ENCODE measurements at places on chromosomes 7 and 10. TPM values are rescaled to one million over a fixed set of nuclear protein-coding genes. Genes with fewer than 3 reads are reported as not detected.
A peak's percentile ranks its signal among the peaks of the same experiment; 100 is the strongest.

GRCh38 chr7:23332193-23332592 lies 33.1 kb downstream of the MALSU1 start:
- H3K4me3 ChIP-seq, result no peak overlapping the region
- H3K4me1 ChIP-seq, result peaks cover 8% of the 10 kb centered on the region
- H3K27ac ChIP-seq, result no peak overlapping the region
- no peaks in the 10 kb centered on the region for H3K36me3 ChIP-seq
- H3K27me3 ChIP-seq, result no peaks in the 10 kb centered on the region
- no peak for DNase-seq

GRCh38 chr10:63631991-63632390 lies 110.8 kb downstream of the REEP3 start:
- no peak overlapping the region for H3K27ac ChIP-seq
- H3K27me3 ChIP-seq, result no peaks in the 10 kb centered on the region
- no peak overlapping the region for H3K4me3 ChIP-seq

DNA sequence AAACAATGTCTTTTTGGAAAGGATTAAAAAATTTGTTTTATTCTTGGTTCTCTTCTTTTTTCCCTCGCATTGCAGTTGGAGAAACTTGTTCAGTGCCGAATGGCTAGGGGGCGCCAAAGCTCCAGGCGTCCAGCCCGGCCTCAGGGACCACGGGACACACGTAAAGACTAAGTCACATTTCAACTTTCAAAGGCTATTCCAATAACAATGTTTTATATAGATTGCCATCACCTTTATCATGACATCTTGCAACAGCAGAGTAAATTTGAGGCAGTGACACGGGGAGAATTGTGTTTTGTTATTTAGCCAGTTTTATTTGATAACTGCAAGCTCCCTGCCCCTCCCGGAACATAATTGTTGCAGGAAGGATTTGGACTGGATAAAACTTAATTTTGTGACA lies 2.2 kb upstream of the IGFBP3 start:
- peaks cover 28% of the 10 kb centered on the region for H3K27me3 ChIP-seq
- DNase-seq, result peak; percentile 86
- H3K4me1 ChIP-seq, result peaks cover 11% of the 10 kb centered on the region
- H3K36me3 ChIP-seq, result no peaks in the 10 kb centered on the region

- H3K4me3 ChIP-seq, result no peak overlapping the region
- H3K4me1 ChIP-seq, result no peaks in the 10 kb centered on the region
- no peaks in the 10 kb centered on the region for H3K27me3 ChIP-seq
- no peak for DNase-seq
- H3K36me3 ChIP-seq, result peaks cover 20% of the 10 kb centered on the region
Observed at GRCh38 chr7:111518264-111518663, 44.0 kb downstream of the IMMP2L start.

DNA sequence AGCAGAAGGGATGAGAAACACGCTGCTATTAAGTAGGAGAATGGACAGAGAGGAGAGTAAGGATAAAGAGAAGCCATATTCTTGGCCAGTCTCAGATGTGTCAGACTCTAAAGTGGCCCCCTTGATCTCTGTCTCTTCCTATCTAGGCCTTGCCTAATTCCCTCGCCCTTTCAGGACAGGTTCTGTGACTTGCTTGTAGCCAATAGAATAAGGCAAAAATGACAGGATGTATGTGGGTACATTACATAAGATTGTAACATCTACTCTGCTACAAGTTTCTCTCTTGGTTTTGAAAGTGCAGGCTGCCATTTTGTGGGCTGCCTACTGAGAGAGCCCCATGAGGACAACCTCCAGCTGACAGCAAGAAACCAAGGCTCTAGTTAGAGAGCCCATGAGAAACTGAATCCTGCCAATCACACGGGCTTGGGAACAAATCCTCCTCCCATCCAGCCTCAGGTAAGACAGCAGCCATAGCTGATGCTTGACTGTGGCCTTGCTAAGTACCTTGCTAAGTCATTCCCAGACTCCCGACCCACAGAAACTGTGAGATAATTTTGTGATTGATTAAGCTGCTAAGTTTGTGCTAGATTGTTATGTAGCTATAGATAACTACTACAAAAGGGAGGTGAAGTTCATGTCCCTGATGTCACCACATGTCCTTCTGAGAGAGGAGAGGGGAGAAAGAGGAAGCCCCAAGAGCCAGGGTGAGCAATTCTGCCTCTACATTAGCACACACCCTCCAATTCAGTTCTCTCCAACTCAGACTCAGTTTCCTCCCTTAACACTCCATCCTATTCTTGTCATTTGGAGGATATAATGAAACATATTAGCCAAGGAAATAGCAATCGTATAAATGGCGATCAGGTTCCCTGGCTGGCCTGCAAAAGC lies 185.5 kb downstream of the SGMS1 start:
- no peaks in the 10 kb centered on the region for H3K27me3 ChIP-seq
- no peak for DNase-seq
- peaks cover 2% of the 10 kb centered on the region for H3K36me3 ChIP-seq
- H3K4me3 ChIP-seq, result no peak overlapping the region
- no peak overlapping the region for H3K27ac ChIP-seq

DNA sequence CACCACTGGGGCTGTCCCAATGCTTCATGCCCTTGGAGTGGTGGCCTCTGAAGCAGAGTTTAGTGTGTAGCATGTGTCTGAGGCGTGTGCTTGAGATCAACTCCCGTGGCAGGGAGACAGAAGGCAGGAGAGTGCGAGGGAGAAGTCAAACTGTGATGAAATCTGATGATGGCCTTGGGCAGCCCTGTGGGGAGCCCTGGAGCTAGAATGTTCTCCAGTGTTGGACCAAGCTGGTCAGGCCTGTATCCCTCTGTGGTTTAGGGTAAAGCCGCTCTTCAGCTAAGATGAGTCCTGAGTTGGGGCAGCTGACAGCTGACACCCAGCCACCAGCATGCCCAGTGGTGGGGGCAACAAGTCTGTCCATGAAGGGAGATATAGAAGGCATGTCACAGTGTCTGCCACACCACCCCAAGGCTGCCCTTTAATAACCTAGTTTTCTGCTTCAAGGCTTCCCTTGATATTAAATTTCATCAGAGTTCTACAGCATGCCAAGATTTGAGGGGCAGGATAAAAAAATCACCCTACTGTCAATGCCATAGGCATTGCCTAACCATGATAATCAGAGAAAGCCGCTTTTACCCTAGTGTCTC lies 170.5 kb upstream of the SVIL start:
- DNase-seq, result no peak
- no peaks in the 10 kb centered on the region for H3K36me3 ChIP-seq
- H3K4me1 ChIP-seq, result no peaks in the 10 kb centered on the region
- no peak overlapping the region for H3K4me3 ChIP-seq

GRCh38 chr10:131729361-131729760 lies 171.4 kb upstream of the PPP2R2D start:
- H3K4me3 ChIP-seq, result no peak overlapping the region
- no peaks in the 10 kb centered on the region for H3K4me1 ChIP-seq

GRCh38 chr10:2543142-2543886 lies 524.0 kb upstream of the PFKP start:
- H3K4me3 ChIP-seq, result no peak overlapping the region
- no peak overlapping the region for H3K27ac ChIP-seq
- H3K27me3 ChIP-seq, result peaks cover 10% of the 10 kb centered on the region
- DNase-seq, result no peak

- peaks cover 8% of the 10 kb centered on the region for H3K36me3 ChIP-seq
- H3K4me3 ChIP-seq, result no peak overlapping the region
- DNase-seq, result no peak
Observed at GRCh38 chr10:49446031-49446430, 50.1 kb upstream of the DRGX start.

GRCh38 chr10:6089334-6090219 lies 743 bp downstream of the RBM17 start:
- H3K4me1 ChIP-seq, result peaks cover 43% of the 10 kb centered on the region
- peak overlapping the region; percentile 62 for H3K4me3 ChIP-seq
- H3K27me3 ChIP-seq, result no peaks in the 10 kb centered on the region
- peak overlapping the region; percentile 91 for H3K27ac ChIP-seq
- peak; percentile 86 for DNase-seq
- H3K36me3 ChIP-seq, result no peaks in the 10 kb centered on the region

DNA sequence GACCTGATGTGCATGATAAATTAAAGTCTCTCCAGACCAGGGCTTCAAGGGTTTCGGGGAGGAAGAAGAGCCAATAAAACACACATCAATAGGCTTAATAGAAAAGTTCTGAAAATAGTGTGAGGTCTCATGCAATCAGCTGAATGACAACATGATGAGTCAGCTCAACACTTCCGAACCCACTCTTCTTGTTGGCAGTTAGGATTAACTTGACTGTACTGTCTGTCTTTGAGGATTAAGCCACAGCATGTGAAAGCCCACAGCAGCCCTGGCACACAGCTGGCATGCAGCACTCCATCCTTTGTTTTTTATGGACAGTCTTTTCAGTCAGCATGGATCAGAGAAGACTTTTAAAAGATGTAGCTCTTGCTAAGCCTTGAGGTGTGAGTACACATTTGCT lies 526.9 kb upstream of the VSTM2A start:
- no peaks in the 10 kb centered on the region for H3K36me3 ChIP-seq
- no peak overlapping the region for H3K27ac ChIP-seq
- H3K4me3 ChIP-seq, result no peak overlapping the region
- DNase-seq, result no peak
- H3K4me1 ChIP-seq, result no peaks in the 10 kb centered on the region
- H3K27me3 ChIP-seq, result no peaks in the 10 kb centered on the region

- no peak overlapping the region for H3K4me3 ChIP-seq
- no peaks in the 10 kb centered on the region for H3K27me3 ChIP-seq
- DNase-seq, result no peak
- H3K4me1 ChIP-seq, result peaks cover 35% of the 10 kb centered on the region
Observed at GRCh38 chr7:538764-539685, 19.4 kb upstream of the PDGFA start.

- no peak for DNase-seq
- H3K27ac ChIP-seq, result no peak overlapping the region
- no peaks in the 10 kb centered on the region for H3K27me3 ChIP-seq
Observed at GRCh38 chr10:43295436-43295835, 28.6 kb upstream of the RASGEF1A start.

DNA sequence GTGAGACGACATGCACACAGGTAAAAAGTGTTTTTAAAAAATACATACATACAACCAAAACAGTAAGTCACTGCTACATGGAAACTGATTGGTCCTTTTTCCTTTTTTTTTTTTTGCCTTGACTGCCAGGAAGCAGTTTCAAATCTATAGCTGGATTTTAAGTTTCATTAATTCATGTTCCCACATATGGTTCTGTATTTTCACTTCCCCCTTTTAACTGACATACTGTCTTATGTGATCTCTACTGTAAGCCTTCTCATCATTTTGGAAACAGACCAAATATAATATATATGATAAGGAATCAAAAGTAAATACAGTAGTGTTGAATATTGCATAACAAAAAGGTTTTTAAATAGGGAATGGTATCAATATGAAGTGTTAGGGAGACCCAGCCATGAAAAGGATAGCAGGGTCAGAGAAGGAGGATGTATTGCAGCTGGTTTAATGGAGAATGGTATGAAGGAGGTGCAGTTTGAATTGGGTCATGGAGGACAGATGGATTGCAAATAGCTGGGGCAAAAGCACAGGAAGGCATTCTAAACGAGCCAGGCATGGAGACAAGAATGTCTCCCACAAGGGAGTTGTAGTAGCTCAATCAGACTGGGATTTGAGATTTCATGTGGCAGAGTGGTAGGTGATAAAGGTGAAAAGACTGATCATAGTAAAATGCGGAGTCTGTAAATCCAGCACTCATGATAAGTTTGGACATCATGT lies 5.4 kb downstream of the CAV1 start:
- H3K27me3 ChIP-seq, result no peaks in the 10 kb centered on the region
- peak overlapping the region; percentile 2 for H3K4me3 ChIP-seq
- H3K4me1 ChIP-seq, result peaks cover 48% of the 10 kb centered on the region
- no peak for DNase-seq
- no peaks in the 10 kb centered on the region for H3K36me3 ChIP-seq

- H3K27me3 ChIP-seq, result no peaks in the 10 kb centered on the region
- no peak overlapping the region for H3K4me3 ChIP-seq
- DNase-seq, result peak; percentile 93
Observed at GRCh38 chr10:47047577-47048525, 136.6 kb downstream of the PTPN20 start.

DNA sequence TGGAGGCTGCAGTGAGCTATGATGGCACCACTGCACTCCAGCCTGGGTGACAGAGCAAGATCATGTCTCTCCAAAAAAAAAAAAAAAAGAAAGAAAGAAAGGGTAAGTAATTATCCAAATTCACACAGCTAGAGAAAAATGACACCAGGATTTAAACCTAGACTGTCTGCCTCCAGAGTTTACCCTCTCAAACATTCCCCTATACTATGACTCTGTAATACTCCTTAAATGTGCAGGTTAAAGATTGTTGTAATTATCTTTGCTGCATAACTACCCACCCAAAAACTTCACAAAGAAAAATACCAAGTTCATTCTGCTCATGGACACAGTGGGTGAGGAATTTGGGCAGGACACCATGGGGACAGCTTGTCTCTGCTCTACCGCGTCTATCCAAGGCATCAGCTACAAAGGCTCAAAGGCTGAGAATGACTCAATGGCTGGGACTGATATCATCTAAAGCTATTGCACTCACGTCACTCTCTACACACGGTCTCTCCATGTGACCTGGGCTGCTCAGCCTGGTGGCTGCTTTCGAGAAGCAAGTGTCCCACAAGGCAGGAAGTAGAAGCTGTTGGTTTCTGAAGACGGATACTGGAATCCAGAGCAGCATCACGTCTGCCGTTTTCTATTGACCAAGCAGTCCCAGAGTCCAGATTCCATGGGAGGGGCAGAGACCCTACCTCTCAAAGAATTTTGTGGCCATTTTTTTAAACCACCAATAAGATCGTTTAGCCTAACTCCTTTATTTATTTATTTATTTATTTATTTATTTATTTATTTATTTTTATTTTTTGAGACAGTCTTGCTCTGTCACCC lies 185.7 kb upstream of the AUTS2 start:
- no peak overlapping the region for H3K27ac ChIP-seq
- no peak overlapping the region for H3K4me3 ChIP-seq
- no peaks in the 10 kb centered on the region for H3K4me1 ChIP-seq
- H3K27me3 ChIP-seq, result no peaks in the 10 kb centered on the region
- H3K36me3 ChIP-seq, result no peaks in the 10 kb centered on the region
- DNase-seq, result peak; percentile 55

DNA sequence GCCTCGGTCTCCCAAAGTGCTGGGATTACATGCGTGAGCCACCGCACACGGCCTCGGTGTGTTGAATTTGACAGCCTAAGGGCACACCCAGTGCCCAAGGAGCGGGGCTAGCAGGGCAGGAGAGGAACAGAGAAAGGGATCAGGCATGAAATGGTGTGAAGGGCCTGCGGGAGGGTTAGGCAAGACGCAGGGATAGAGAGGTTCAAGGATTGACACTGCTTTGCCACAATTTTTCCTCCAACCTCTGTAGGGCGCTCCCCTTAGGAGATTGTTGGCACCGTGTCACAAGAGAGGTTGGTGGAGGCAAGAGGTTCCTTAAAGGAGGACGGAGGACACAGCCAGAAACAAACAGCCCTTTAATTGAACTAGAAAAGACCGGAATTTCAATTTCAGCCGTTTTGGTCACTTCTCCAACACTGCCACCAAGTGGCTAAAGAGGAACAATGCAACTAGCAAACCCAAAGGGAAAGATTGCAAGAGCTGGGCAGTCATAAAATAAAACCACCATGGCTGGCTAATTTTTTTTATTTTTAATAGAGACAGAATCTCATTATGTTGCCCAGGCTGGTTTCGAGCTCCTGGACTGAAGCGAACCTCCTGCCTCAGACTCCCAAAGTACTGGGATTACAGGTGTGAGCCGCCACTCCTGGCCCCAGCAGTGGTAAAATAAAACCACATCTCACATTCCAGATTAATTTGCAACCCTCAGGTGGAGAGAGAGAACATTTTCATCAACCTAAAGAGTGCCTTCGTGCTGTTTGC lies 6.9 kb upstream of the CREB3L2 start:
- no peak overlapping the region for H3K4me3 ChIP-seq
- H3K27me3 ChIP-seq, result no peaks in the 10 kb centered on the region
- H3K27ac ChIP-seq, result no peak overlapping the region
- H3K36me3 ChIP-seq, result no peaks in the 10 kb centered on the region

CPN1 gene
- not detected for total RNA-seq

ZNF25 gene
- total RNA-seq, result 14.4 TPM

GIMAP5 gene
- 90.6 TPM for total RNA-seq

HOXA11 gene
- total RNA-seq, result not detected

NPY gene
- total RNA-seq, result not detected

NPSR1 gene
- not detected for total RNA-seq

ANKRD61 gene
- total RNA-seq, result not detected
